ENCODE measurements at places on chromosomes 2 and 18.

DNA sequence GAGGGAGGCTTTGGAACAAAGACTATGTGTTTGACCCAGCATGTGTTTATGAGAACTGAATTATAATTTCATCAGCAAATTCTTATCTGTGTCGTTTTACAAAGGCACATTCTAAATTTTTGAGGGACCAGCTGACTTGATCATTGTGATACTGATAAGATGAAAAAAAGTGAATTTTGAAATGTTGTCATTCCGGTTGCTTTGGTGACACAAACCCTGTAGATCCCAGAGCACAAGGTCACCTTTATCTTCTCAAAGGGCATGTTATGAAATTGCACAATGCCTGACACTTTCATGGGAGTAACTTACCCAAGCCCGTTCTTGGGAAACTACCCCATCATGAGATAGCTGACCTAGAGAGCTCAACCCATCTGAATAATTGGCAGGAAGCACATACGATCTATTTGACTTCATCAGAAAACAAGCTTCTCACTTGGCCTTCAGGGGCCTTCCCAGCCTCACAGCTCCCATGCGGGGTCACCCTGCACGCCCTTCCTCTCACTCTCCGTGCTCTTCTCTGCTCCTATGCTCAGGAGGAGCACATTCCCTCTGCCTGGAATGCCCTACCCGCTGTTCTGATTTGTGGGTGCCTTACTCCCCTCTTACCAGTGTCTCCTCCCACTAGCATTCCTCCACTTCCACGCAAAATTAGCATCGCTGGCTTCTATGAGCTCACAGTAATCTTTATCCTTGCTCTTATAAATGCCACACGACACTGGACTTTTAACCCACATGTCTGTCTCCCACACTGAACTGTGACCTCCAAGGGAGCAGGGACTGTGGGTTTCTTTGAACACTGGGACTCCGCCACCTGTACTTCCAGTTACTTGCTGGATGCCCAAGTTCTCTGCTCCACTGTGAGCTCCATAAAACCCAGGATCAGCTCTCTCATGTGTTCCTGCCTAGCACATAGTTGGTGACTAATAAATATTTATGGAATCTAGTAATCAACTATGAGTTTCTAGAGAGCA lies 555.8 kb upstream of the ID2 start:
- no peak for DNase-seq

DNA sequence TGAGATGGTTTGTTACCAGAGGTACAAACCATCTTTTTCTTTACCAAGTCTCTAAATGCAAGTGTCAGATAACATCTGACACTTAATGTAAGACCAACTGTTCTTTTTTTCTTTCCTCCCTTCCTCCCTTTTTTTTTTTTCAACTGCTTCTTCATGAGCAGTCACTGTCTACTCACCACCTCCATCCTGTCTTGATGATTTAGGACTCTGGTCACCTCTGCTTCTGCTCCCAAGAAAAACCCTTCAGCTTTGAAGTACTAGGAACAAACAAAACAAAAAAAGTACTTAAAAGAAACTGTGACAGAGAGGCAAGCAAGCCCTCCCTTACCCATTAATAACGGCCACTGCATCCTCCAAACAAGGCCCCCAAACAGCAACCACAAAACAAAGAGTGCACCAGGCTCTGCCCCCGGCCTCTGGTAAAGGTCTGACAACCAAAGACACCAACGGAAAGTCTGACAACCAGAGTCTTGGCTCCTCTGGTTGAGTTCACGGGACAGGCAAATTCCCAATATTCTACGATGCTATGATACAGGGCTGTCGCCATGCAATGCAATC lies 141.0 kb downstream of the ARL4C start:
- DNase-seq = no peak

- no peak for DNase-seq
These were observed 108.9 kb downstream of the TAF4B start for GRCh38 chr18:26335156-26335555.

DNA sequence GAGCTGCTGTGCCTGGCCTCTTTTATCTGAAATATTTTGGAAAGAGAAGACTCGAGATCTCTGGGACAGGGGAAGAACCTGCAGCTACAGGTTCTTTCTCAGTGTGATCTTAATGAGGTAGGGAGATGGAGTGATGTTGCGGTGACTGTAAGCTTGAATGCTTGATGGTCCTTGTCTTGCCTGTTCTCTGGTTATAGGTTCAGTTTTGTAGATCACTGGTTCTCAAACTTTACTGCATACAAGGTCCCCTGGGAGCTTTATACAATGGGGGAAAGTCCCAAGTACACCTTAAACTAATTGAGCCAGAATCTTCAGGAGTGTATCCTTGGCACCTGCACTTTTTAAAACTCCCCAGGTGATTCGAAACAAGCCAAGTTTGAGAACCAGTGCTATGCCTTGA lies 136.7 kb upstream of the CXCR4 start:
- DNase-seq = no peak

DNA sequence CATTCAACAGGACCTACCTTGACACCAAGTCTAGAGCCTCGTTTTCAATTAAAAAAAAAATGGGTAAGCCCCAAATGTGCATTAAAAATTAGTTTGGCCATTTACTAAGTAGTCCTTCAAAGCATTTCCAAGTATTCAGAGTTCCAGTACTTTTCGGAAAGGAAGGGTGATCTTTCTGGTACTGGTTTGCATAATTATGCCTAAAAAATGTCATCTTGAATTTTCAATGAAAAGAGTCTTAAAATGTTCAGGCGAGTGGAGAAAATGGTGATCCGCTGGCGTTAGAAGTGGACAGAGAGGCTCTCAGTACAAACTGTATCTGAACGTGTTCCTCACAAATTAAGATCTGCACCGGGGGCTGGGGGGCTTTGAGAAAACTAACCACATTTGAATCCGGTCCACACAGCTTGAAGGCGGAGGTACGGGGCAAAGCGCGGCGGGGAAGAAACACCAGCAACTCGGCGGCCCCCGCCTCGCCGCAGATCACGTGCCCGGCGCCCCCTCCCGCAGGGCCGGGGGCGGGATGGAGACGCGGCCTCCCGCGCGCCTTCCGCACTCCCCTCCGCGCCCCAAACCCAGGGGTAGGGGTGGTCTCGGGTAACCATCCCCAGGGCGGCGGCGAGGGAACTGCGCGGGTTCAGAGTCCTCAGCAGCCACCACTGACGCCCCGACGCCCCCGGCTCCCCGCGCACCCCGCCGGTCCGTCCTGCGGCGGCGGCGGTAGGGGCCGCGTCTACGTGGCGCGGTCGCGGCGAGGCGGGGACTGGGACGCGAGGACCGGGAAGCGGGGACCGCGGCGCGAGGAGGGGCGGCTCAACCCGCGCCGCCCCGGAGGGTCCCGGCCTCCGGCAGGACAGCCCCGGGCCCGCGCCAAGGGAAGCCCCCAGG lies 564 bp downstream of the LPIN2 start:
- peak; percentile 70 for DNase-seq

- DNase-seq = no peak
These were observed 41.1 kb upstream of the NAB1 start for GRCh38 chr2:190607657-190608357.

DNA sequence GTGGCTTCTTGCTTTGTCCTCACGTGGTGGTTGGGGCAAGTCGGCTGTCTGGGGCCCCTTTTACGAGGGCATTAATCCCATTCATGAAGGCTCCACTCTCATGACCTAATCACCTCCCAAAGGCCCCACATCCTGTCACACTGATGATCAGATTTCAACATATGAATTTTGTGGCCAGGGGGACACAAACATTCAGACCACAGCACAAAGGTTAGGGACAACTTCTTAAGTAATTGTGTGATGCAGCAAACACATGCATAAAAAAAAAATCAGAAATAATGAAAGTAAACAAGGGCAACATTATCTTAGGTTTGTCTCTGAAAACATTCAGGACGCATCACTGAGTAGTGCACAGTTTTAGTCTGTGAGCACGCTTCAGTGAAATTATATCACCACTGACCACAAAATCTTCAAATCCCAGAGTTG lies 54.2 kb upstream of the FRZB start:
- DNase-seq = no peak

GRCh38 chr2:111015283-111015995 lies 105.3 kb upstream of the BCL2L11 start:
- DNase-seq = no peak

- DNase-seq = no peak
These were observed 10.4 kb upstream of the METTL21A start for GRCh38 chr2:207635468-207636200.

DNA sequence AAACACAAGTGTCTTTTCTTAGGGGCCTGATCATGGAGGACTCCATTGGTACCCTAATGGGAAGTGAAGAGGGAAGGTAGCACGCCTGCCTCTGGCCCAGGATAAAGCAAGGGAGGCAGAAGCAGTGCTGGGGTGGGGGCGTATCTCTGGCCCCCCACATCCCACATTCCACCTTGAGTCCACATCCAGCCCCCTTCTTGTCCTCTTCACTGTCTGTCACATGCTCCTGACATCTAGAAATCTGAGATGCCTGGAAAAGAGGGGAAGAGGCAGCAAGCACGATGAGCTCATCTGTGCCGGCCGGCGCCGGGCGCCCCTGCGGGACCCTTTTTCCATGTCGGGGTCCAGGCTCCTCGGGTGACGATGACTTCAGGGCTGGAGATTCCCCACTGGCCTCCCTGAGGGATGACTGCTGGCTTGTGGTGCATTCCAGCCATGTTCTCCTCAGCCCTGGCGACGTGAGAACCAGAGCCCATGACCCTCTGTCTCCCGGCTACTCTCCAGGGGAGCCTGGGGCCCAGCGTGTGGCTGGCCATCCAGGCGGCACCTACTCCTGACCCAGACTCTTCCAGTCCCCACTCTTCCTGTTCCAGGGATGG lies 277.5 kb downstream of the DYSF start:
- DNase-seq = no peak

GRCh38 chr2:101251844-101252407 lies 760 bp upstream of the CNOT11 start:
- DNase-seq = no peak

- DNase-seq = no peak
These were observed 12.5 kb upstream of the WDSUB1 start for GRCh38 chr2:159298967-159299366.
